ENCODE measurements at places on chromosomes 1 and 21. TPM values are rescaled to one million over a fixed set of nuclear protein-coding genes. Genes with fewer than 3 reads are reported as not detected.

STMN1 gene
- 316 TPM for total RNA-seq

PTGER3 gene
- total RNA-seq, result 0.08 TPM

ETV3L gene
- not detected for total RNA-seq

CCDC181 gene
- total RNA-seq, result 0.39 TPM

ZFYVE9 gene
- total RNA-seq, result 18.0 TPM

OR2L3 gene
- not detected for total RNA-seq

TEDDM1 gene
- not detected for total RNA-seq

TEKT2 gene
- 0.23 TPM for total RNA-seq

TSPEAR gene
- total RNA-seq, result not detected

C4BPB gene
- total RNA-seq, result 0.62 TPM

TBX15 gene
- total RNA-seq, result 1.9 TPM

SYNJ1 gene
- total RNA-seq, result 10.5 TPM

HEATR1 gene
- total RNA-seq, result 66.5 TPM

TNFRSF9 gene
- 0.23 TPM for total RNA-seq

PBX1 gene
- 2.0 TPM for total RNA-seq

OR2L13 gene
- not detected for total RNA-seq

RBM11 gene
- 0.15 TPM for total RNA-seq

RORC gene
- not detected for total RNA-seq

SEMA6C gene
- total RNA-seq, result 5.7 TPM

NT5C1A gene
- total RNA-seq, result not detected

PAQR6 gene
- total RNA-seq, result 0.92 TPM

ANGEL2 gene
- 34.8 TPM for total RNA-seq

CD164L2 gene
- 0.13 TPM for total RNA-seq

RAB25 gene
- total RNA-seq, result not detected

LHX8 gene
- total RNA-seq, result not detected

SPRR2E gene
- not detected for total RNA-seq

NES gene
- total RNA-seq, result 56.3 TPM

SLC9C2 gene
- not detected for total RNA-seq

ANGPTL7 gene
- total RNA-seq, result not detected

C8B gene
- not detected for total RNA-seq

ACTL8 gene
- not detected for total RNA-seq

PBXIP1 gene
- total RNA-seq, result 40.7 TPM

LRRC71 gene
- 0.77 TPM for total RNA-seq

OPTC gene
- total RNA-seq, result not detected

FTCD gene
- 0.21 TPM for total RNA-seq

DEDD gene
- total RNA-seq, result 42.5 TPM

BCAN gene
- total RNA-seq, result 0.57 TPM

TRIM63 gene
- not detected for total RNA-seq

CRYBG2 gene
- 0.64 TPM for total RNA-seq

ACADM gene
- 57.2 TPM for total RNA-seq

KIF21B gene
- 0.46 TPM for total RNA-seq

KRTAP7-1 gene
- not detected for total RNA-seq

PPIAL4G gene
- not detected for total RNA-seq

KRTAP10-1 gene
- total RNA-seq, result not detected

SLC35F3 gene
- 19.1 TPM for total RNA-seq

CD52 gene
- total RNA-seq, result 1.6 TPM

All from Panc1 (cell line).